Activated T-cell treated with anti-CD3 and anti-CD28 coated beads, Interleukin-2, amount 50 U/mL, for 4 hours (primary cell): ENCODE measurements at places on chromosomes 4 and X.

DNA sequence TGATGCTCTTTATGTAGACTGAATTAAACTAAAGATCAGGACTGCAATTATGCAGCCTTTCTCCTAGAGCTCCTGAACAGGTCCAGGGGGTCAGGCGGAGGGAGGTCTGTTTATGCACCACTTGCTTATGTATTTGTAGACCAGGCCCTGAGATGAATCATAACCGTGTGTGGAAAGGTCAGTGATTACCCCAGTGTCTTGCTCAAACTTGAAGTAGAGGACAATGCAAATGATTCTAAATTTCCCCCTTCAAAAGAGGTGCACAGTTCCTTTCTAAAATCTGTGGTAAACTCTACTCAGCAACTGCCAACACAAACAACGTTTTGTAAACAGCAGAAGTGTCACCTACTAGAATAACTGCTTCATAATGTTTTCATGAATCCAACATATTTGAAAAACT, 13.0 kb upstream of the TBC1D9 start:
- no peak for DNase-seq

- no peak for DNase-seq
Measured at GRCh38 chr4:123018396-123018775, 96.0 kb upstream of the NUDT6 start.

- no peak for DNase-seq
Measured at GRCh38 chr4:185734214-185734613, 77.8 kb downstream of the SORBS2 start.

GRCh38 chr4:74376888-74377483, 12.0 kb downstream of the EREG start:
- no peak for DNase-seq

DNA sequence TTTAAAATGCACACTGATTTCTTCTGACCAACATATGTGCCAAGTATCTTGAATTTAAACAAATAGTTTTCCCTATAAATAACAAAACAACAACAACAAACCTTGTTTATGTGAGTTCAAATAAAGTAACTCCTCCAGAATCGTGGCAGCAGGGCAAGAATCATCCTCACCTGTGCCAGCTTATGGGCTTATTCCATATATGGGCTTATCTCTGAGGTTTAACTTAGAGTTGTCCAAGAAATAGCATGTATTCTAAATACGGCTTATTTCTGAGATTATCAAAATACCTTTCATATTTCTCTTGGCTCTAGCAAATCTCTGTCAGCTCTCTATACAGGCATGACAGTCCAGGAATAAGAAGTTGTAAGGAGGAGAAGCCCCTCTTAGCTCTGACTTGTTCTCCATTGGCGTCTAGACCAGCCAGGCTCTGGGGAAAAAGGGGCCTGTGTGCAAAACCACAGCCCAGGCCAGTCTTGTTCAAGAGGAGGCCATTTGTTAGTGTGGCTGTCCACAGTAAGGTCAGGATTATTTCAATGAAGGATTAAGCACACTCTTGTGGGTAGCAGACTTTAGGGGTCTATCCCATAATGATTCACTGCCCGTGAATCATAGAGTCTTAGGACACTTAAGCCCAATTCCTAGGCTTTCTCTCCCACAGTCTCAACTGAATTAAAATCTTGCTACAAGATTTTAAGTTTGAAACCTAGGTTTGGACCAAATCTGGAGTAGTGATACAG, 63.2 kb downstream of the FRAS1 start:
- DNase-seq, result no peak

- no peak for DNase-seq
Measured at GRCh38 chrX:25941559-25942250, 196.4 kb upstream of the MAGEB18 start.

GRCh38 chr4:99827454-99827853, 10.8 kb downstream of the DAPP1 start:
- DNase-seq, result no peak

GRCh38 chr4:88965053-88965452, 91.9 kb downstream of the FAM13A start:
- DNase-seq, result no peak

DNA sequence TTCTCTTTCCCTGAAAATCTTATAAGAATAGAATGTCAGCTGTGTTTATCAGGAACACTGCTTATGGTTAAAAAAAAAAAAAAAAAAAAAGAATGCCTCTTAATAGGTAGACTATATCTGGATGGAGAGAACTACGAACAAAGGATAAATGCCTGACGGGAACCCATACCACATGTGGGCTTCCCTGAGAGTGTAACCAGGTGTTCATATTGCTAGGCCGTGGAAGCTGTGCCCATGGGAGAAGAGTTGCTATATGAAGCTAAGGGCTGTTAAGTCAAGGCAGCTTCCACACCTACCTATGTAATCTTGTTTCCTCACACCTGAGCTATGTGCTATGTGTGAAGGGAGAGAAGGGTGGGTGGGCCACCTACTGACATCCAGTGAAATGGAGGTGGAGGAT, 27.3 kb downstream of the TMEM184C start:
- DNase-seq, result no peak

GRCh38 chrX:115972717-115973116, 197.8 kb upstream of the AGTR2 start:
- no peak for DNase-seq

DNA sequence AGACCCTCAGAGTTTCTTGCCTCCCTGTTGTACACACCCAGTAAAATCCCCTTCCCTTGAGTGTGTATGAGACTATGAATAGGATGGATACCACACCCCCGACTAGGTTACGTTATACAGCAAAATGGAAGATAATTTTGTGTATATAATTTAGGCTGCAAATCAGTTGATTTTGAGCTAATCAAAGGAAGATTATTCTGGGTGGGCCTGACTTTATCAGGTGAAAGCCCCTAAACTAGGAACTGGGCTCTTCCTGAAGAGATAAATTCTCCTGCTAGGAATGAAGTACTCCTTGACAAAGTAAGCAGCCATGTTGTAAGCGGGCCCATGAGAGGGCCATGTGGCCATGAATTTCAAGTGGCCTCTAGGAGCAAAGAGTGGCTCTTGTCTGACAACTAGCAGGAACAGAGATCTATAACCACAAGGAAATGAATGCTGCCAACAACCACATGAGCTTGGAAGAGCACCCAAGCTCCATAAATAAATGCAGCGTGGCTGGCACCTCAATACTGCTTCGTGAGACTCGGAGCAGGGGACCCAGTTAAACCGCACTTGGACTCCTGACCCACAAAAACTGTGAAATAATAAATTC, 646.4 kb downstream of the IL1RAPL1 start:
- DNase-seq, result no peak

GRCh38 chrX:15451913-15452312, 41.2 kb downstream of the PIR start:
- no peak for DNase-seq

- DNase-seq, result no peak
Measured at GRCh38 chr4:179583221-179583620, 2141.0 kb upstream of the AGA start.

GRCh38 chrX:118348186-118348810, 2.4 kb downstream of the WDR44 start:
- no peak for DNase-seq

GRCh38 chr4:48027653-48028052, 11.1 kb downstream of the NIPAL1 start:
- no peak for DNase-seq

- no peak for DNase-seq
Measured at GRCh38 chrX:49748211-49748956, 52.6 kb upstream of the PAGE1 start.

- no peak for DNase-seq
Measured at GRCh38 chr4:600850-601515, 24.4 kb upstream of the PDE6B start.

- no peak for DNase-seq
Measured at GRCh38 chr4:184420402-184420801, 53.9 kb downstream of the IRF2 start.

- no peak for DNase-seq
Measured at GRCh38 chr4:47550899-47551548, 65.9 kb downstream of the ATP10D start.

DNA sequence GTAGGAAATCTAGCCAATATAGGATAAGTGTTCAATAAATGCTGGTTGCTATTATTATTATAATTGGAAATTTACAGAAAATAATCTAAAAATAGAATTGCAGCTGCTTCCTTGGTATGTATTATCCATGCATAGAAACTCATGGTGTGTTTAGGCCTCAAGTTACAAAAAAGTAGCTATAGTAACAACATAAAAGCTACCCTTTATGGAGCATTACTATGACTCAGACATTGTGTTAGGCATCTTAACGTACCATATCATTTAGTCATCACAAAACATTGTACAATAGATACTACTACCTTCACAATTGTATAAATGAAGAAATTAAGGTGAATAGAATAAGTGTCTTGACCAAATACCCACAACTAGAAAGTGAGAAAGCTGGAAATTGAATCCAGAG, 126.9 kb upstream of the NRK start:
- DNase-seq, result no peak

DNA sequence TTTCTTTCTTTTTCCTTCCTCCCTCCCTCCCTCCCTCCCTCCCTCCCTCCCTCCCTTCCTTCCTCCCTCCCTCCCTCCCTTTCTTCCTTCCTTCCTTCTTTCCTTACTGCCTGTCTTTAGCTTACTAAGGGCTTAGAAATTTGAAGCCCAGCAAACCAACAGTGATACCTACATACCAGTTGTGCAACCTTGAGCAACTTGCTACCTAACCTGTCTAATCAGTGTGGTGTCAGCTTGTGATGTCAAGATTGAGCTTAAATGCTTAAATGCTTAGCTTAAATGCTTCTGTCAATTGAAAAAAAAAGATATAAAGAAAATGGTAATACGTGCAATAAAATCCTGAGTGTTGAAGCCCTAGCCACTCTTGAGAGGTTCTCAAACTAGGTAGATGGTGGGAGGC, 728.6 kb downstream of the TRIML1 start:
- no peak for DNase-seq

- no peak for DNase-seq
Measured at GRCh38 chr4:113078066-113078465, 28.6 kb downstream of the ANK2 start.

DNA sequence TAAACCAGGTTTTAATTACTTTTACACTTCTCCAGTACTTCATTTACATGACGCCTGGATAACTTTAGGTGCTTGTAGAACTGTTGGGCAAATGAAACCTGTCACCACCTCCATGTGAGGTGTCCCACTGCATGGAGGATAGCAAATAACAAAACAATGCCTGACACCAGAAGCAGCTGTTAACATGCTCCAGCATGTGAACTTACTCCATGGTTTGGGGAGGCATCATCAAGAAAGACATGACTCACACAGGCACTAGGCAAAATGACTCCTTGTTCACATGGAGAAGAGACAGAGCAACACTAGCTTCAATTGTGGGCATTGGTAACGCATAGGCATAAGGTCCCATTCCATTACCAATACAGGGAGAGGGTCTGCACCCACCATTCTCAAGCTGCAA, 198.1 kb upstream of the F9 start:
- DNase-seq, result no peak

DNA sequence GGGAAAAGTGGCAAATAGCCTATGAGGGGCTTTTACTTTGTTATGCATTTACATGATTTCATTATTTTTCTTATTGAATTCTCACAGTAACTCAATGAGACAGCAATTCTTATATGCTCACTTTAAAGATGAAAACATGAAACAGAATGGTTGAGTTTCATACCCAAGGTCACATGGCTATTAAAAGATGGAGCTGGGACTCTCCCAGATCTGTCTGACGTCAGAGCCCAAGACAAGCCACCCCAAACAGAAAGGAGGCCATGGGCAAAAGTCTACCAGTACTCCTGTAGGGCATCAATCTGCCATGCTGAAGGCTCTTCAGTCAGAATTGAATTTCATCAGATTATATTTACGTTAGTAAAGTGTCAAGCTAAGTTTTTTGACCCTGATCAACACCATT, 13.2 kb downstream of the HSD17B11 start:
- DNase-seq, result no peak

- DNase-seq, result no peak
Measured at GRCh38 chr4:165606465-165607205, 227.8 kb downstream of the CPE start.

DNA sequence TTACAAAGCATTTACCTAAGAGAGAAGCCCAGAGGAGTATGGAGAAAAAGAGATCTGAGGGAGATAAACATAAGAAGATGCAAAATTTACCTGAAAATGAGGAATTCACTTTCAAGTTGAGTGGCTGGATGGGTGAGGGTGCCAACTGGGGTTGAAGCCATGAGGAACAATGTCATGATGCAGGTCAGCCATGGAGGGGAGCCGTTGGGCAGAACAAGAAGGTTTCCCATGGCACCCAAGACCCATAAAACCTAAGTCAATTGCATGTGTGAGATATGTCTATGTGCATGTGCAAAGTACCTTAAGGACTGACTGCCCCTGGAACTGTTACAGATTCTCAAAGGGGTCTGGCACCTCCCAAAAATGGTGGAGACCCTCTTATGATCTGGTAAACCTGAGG, 46.6 kb upstream of the PRRG1 start:
- DNase-seq, result no peak

DNA sequence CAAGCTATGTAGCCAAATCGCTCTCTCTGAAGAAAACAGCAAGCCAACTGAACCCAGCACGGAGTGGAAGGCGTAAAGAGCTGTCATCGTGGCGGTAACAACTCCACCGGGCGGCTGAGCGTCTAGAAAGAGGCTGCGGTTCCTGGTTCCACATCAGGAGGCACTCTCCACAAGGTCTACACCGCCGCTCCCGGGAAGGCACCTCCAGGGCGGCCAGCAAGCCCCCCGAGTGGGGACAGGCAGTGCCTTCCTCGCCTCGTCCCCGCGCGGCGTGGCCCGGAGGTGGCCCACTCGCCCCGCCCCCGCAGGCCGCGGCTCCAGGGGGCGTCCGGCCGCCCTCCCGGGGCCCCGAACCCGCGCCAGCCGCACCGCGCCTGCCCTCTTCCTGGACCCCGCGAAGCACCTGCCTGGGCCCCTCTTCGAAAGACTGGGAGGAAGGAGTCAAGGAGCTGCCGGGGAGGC, 755 bp downstream of the KLHL8 start:
- peak; percentile 42 for DNase-seq

- no peak for DNase-seq
Measured at GRCh38 chr4:149993030-149993429, 85.2 kb upstream of the DCLK2 start.

- DNase-seq, result no peak
Measured at GRCh38 chr4:145048817-145049216, 49.2 kb downstream of the ANAPC10 start.

DNA sequence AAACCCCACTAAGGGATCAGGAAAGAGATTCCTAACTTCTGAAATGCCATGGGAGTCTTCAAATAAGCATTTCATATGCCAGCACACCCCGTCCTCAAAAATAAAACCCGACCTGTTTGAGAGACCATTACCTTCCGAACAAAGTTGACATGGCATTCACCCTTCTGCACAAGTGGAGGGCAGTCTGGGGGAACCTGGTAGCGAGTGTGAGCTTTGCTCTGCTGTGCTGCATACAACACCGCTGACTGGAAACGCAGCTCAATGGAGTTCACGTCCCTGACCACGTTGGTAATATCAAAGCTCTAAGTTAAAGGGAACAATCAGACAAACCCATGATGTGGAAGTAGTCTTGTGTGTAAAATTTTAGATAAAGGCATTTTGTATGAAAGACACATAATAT, 38.0 kb downstream of the MANBA start:
- DNase-seq, result no peak

DNA sequence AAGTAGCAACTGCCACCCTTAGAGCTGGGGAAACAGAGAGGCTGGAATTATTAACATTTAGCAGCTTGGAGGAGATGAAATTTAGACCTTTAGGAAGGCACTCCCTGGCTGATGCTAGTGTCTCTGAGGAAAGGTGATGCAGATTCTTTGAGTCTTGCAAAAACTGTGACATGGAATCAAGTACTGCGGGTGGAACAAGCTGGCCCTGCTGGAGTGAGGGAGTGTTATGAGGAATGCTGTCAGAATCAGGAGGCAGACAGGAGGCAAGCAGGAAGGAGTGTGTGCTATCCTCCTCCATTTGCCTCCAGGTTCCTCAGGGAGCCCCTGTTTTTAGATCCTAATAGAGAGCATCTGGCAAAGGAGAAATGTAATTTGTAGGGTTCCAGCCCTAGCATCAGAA, 391.7 kb upstream of the PITX2 start:
- no peak for DNase-seq
